ENCODE measurements at places on chromosomes 16 and 17. TPM values are rescaled to one million over a fixed set of nuclear protein-coding genes. Genes with fewer than 3 reads are reported as not detected.

SCIMP gene
- total RNA-seq = 0.74 TPM

TNFRSF17 gene
- total RNA-seq = not detected

CLDN7 gene
- total RNA-seq = 1.6 TPM

RCVRN gene
- total RNA-seq = 0.47 TPM

TBC1D3C gene
- total RNA-seq = not detected

NXN gene
- 13.8 TPM for total RNA-seq

KCTD19 gene
- not detected for total RNA-seq

CFAP97D1 gene
- total RNA-seq = 0.05 TPM

TPPP3 gene
- total RNA-seq = 15.5 TPM

RND2 gene
- 0.85 TPM for total RNA-seq

DHX58 gene
- total RNA-seq = 3.1 TPM

FADS6 gene
- not detected for total RNA-seq

SLC16A5 gene
- 8.4 TPM for total RNA-seq

CHMP1A gene
- 37.3 TPM for total RNA-seq

MILR1 gene
- total RNA-seq = 2.5 TPM

PDILT gene
- total RNA-seq = not detected

ZG16B gene
- total RNA-seq = 0.27 TPM

AOC3 gene
- 7.6 TPM for total RNA-seq

TP53TG3 gene
- not detected for total RNA-seq

CDK3 gene
- total RNA-seq = 1.8 TPM

CD79B gene
- total RNA-seq = 4.6 TPM

SPIRE2 gene
- total RNA-seq = 1.2 TPM

CEP112 gene
- total RNA-seq = 14.5 TPM

SLC6A2 gene
- not detected for total RNA-seq

CACNG3 gene
- total RNA-seq = not detected

CMTM4 gene
- 11.3 TPM for total RNA-seq

SDR42E2 gene
- total RNA-seq = 0.08 TPM

AATK gene
- 2.3 TPM for total RNA-seq

WFDC1 gene
- total RNA-seq = 1.3 TPM

SLC16A13 gene
- total RNA-seq = 1.4 TPM

KRT39 gene
- total RNA-seq = not detected

CCL16 gene
- total RNA-seq = not detected

SLC12A3 gene
- total RNA-seq = not detected

SMIM36 gene
- total RNA-seq = not detected

GINS3 gene
- total RNA-seq = 4.7 TPM

ALOXE3 gene
- total RNA-seq = not detected

C16orf96 gene
- 0.08 TPM for total RNA-seq

ITGAL gene
- total RNA-seq = 2.4 TPM

TMEM238L gene
- not detected for total RNA-seq

GPATCH8 gene
- total RNA-seq = 16.6 TPM

PLA2G15 gene
- total RNA-seq = 35.5 TPM

PLA2G10 gene
- total RNA-seq = not detected

Data from left ventricle myocardium inferior (tissue), 1 donor.